ENCODE measurements at places on chromosomes 4 and X.

- DNase-seq, result no peak
Measured at GRCh38 chr4:5126231-5126630, 75.0 kb downstream of the STK32B start.

DNA sequence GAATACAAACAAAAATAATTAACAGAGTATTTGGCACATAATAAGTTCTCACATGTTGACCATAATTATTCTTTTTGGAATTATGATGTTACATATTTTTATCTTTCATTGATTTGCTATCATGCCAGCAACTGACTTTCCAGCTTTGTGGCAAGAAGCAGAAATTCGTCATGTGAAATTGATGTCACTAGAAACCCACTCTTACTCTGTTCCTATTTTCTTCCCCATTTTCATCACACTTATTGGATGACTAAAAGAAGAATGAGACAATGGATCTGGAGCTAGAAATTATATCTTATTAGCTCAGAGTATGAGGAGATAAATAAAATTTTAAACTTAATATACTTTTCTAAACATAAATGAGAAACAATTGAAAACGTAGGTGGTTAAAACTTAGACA is 31.9 kb downstream of the EGF start:
- no peak for DNase-seq

DNA sequence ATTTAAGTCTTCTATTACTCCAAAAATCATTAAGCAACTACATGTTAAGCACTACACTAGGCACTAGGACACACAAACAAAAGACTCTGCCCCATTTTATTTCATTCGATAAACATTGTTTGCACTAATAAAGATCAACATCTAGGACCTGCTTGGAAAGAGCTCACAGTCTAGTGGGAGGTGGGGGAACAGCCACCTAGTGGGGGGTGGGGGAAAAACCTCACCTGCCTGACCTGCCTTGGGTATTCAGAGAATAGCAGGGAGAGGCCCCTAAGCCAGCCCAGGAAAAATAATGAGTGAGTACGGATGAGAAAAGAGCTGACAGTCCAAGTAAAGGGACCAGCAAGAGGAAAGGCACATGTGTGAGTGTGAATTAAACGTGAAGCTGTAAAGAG is 52.2 kb downstream of the PRDM5 start:
- DNase-seq, result no peak

GRCh38 chrX:12579311-12579710 is 211.9 kb upstream of the PRPS2 start:
- DNase-seq, result no peak

- DNase-seq, result no peak
Measured at GRCh38 chrX:134570899-134571298, 87.4 kb downstream of the PLAC1 start.

DNA sequence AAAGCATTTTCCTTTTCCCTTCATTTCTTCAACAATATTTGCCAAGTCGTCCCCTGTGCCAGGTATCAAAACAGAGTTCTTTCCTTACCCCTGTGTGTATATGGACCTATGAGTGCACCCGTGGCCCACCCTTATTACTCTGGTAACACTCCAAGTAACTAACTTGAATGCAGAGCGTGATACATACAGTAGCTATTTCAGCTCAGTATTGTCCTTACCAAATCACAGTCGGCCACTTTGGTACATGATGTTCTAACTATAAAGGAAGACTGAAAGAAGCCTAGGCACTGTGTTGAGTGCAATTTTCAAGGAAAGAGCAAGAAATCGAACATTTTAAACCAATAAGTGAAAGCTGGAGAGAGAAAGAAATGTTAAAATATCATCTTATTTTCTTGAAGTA is 88.4 kb downstream of the ARX start:
- no peak for DNase-seq

DNA sequence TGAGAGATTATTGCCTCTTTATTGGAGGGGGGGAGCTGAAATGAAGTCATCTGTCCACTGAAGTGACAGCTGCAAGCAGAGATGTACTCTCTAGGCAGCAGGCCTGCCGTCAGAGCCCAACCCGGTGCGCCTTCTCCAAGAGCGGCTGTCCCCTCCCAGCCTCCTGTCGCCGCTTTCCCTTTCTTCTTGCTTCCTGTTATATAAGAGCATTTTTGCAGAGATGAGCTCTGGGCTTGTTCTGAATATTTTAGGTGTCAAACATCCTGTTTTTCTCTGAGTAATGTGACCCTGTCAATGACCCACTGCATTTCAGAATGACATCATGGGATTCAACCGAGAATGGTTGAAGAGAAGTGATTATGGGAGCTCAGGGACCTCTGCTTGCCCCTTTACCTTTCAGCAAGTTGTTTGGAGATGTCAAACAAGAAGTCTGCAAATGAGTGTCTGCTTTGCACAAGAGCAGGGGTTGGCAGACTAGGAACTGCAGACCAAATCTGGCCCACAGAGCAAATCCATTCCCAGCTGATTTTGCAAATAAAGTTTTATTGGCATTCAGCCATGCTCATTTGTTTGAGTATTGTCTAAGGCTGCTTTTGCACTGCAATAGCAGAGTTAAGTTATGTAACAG is 79.9 kb downstream of the SLC9A6 start:
- no peak for DNase-seq

- no peak for DNase-seq
Measured at GRCh38 chr4:31351695-31352094, 631.5 kb downstream of the PCDH7 start.

DNA sequence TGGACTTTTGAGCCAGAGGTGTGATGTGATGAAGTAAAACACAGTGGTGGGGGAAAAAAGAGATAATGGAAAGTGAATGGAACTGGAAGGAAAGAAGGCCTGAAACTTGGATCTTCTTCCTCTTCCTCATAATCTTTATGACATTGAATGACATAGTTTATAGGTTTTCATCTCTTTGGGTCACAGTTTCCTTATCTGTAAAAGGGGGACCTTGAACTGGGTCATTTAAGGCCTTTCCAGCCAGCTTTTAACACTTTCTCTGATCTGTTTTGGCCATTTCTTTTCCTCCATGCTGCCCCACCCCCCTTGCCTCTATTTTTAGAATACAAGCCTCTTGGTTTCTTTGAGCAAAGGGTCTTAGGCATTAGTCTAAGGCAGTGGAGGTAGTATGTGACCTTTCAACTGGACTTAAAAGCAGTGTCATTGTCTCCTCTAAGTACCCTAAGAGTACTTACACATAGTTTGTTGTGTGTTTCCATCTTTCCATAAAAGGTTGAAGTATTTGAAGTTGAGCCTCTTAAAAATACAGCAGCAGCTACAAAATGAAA is 7.8 kb downstream of the CPEB2 start:
- DNase-seq, result no peak

DNA sequence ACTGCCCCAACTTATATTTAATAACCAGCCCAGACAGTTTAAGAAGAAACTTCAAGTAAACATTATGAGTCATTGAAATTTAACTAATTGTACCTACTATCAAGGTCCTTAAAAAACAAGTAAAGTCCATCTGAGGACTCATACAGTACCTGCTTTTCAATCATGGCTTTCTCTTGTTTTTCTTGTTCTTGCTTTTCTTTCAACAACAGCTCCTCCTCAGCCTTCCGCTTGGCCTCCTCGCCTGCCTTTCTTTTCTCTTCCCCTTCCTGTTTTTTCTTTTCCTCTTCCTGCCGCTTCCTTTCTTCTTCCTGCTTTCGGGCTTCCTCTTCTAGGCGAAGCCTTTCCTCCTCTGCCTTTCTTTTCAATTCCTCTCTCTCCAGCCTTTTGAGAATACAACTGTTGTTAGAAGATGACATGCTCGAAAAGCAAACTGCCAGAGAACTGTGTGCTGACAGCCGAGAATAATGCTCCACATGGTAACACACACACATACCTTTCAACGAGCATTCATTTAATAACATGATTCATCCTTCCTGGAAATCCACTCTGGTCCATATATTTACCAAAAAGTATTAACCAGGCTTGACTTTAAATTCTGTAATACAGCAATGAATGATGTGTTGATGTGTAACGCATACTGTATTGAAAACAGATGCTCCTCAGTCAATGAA is 25.2 kb upstream of the BCLAF3 start:
- no peak for DNase-seq

DNA sequence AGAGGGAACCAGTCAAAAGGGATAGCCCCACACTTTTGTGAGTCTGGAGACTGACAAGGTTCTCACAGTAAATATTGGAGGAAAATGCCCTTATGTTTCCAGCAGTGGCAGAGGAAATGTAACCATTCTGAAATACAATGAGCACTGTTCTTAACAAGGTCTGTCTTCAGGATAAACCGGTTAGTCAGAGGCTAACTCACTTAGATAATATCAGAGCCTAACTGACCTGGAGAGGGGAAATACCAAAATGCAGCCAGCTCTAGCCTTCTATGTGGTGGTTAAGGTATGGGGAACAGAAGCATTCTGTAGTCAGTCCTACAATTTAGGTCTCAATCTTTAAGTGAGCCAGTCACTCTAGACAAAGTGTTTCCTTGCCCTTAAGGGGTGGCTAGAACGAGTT is 70.8 kb downstream of the TBCK start:
- no peak for DNase-seq

GRCh38 chrX:73615022-73615421 is 52.0 kb downstream of the CHIC1 start:
- DNase-seq, result no peak

GRCh38 chr4:39893693-39894072 is 84.0 kb downstream of the PDS5A start:
- no peak for DNase-seq

Measured in NCI-H2227 treated with DMSO at 0.1 percent for 48 hours (cell line).